ENCODE measurements at places on chromosomes 12 and 14.

DNA sequence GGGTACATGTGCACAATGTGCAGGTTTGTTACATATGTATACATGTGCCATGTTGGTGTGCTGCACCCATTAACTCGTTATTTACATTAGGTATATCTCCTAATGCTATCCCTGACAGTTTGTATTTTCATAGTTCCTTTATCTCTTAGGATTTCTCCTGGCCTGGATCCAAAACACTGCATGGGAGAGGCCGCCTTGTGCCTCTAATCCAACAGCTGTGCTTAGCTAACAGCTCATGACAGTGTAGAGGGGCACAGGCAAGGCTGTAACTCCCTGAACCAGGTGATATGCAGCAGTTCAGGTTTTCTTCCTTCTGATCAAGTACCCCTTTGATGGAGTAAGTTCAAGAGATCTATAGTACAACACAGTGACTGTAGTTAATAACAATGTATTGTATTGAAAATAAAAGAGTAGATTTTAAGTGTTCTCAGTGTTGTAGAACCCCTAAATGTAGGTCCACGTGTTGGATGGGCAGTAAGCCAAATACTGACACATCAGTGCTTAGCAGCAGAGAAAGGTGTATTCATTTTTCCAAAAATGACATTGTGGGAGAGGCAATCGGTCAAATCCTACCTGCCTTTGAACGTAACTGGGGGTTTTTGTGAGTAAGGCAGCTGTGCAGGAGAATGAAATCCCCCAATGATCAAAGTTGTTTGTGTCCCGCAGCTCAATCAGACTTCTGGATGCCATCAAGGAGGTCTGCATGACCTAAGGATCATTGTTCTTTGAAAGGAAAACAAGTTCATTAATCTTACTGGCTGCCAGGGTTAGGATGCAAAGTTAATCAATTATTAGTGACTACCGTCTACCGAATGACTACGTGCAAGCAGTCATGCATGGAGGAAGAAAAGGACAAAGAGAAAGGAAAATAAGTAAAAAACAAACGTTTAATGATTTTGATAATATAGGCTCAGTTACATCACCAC lies 89.3 kb upstream of the FGD4 start:
- no peak for DNase-seq

GRCh38 chr14:22177870-22178269 lies 411.2 kb downstream of the DAD1 start:
- no peak for DNase-seq

- DNase-seq: peak; percentile 70
Observed at GRCh38 chr14:50559990-50560930, at the start of gene ATL1. Gene ATL1 (plus strand): TSS chr14:50560145. CDS start chr14:50560266, 121 bp downstream.

- DNase-seq: no peak
Observed at GRCh38 chr14:100526632-100527031, 60.6 kb downstream of the BEGAIN start.

DNA sequence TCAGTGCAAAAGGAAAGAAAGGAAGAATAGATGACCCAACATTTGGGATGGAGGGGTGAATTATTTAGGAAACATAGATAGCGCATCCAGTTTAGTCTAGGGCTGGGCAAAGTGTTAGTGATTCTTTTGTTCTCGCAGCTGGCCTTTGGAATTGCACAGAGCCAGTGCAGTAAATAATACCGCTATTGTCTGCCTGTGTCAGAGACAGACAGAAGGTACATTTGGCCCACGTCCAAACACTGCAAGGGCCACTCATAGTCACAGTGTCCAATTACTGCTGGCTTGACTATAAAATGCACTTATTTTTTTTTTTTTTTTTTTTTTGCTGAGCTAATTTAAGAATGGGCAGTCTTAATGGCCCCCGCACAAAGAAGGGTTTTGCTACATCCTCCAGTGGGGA lies 638.6 kb downstream of the BCL11B start:
- DNase-seq: no peak

- peak; percentile 80 for DNase-seq
Observed at GRCh38 chr12:10395390-10395998, 5.7 kb upstream of the KLRK1 start.

- DNase-seq: peak; percentile 36
Observed at GRCh38 chr12:53502331-53502730, 1.2 kb downstream of the TARBP2 start.

DNA sequence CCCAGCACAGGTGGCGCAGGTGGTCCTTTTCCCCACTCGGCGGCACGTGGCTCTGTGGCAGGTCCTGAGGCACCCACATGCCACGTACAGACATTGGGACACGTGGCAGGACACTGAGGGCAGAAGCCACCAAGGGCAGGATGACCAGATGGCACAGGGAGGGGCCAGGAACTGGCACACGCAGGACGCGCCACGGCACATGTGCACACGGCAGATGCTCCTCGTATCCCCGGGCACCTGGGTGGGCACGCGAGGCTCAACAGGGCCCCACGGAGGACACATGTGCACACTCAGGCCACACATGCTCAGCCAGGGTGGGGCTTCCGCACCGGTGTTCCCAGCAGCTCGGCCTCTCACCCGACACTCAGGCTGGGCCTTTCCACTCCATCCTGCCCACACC lies 52.0 kb downstream of the FBRSL1 start:
- no peak for DNase-seq

Measured in lung microvascular endothelial cell (primary cell).